ENCODE measurements at places on chromosomes 16 and 17. TPM values are rescaled to one million over a fixed set of nuclear protein-coding genes. Genes with fewer than 3 reads are reported as not detected.

- peaks cover 23% of the 10 kb centered on the region for H3K27me3 ChIP-seq
- peaks cover 5% of the 10 kb centered on the region for H3K36me3 ChIP-seq
- peak within 1 kb of the TSS; percentile 89 for H3K4me3 ChIP-seq
- H3K4me1 ChIP-seq: peaks cover 14% of the 10 kb centered on the region
These were observed at the start of gene MARVELD3 for GRCh38 chr16:71626018-71626857. TSS of gene MARVELD3 (plus strand) at chr16:71626184. CDS start at chr16:71626230, 46 bp downstream.

DNA sequence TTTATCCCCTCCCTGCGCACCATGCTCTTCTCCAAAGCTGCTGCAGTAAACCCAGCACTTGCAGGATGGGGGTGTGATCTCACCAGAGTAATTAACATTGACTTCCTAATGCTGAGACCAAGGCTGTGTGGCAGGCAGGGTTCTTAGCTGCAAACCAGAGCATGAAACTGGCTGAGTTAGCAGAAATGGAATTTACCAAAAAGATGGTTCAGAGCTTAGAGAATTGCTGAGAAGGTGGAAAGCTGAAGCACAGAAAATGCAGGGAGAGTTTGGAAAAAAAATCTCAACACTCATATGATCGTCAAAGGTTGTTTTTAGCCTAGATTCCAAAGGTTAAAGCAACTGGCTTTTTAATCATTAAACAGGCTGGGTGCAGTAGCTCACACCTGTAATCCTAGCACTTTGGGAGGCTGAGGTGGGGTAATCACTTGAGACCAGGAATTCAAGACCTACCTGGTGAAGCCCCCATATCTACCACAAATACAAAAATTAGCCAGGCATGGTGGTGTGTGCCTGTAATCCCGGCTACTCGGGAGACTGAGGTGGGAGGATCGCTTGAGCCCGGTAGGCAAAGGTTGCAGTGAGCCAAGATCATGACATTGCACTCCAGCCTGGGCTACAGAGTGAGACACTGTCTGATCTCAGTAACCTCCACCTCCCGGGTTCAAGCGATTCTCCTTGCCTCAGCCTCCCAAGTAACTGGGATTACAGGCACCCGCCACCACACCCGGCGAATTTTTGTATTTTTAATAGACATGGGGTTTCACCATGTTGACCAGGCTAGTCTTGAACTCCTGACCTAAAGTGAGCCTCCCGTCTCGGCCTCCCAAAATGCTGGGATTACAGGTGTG lies 6.0 kb upstream of the TXNDC11 start:
- peak overlapping the region; percentile 1 for H3K4me3 ChIP-seq
- peaks cover 30% of the 10 kb centered on the region for H3K36me3 ChIP-seq
- H3K27ac ChIP-seq: peak overlapping the region; percentile 67

- H3K36me3 ChIP-seq: no peaks in the 10 kb centered on the region
- H3K27ac ChIP-seq: peak overlapping the region; percentile 55
- H3K4me3 ChIP-seq: peak overlapping the region; percentile 81
- peaks cover 36% of the 10 kb centered on the region for H3K4me1 ChIP-seq
- DNase-seq: no peak
- peaks cover 6% of the 10 kb centered on the region for H3K27me3 ChIP-seq
These were observed 25.0 kb downstream of the MRC2 start for GRCh38 chr17:62652251-62653001.

- peaks cover 3% of the 10 kb centered on the region for H3K27me3 ChIP-seq
- no peak overlapping the region for H3K27ac ChIP-seq
- no peaks in the 10 kb centered on the region for H3K4me1 ChIP-seq
- no peak for DNase-seq
- no peak overlapping the region for H3K4me3 ChIP-seq
These were observed 17.8 kb upstream of the RNPS1 start for GRCh38 chr16:2285731-2286191.

GRCh38 chr16:11316331-11317015 lies 28.8 kb upstream of the RMI2 start:
- no peak for DNase-seq
- H3K27me3 ChIP-seq: no peaks in the 10 kb centered on the region
- no peaks in the 10 kb centered on the region for H3K36me3 ChIP-seq
- peak overlapping the region; percentile 58 for H3K4me3 ChIP-seq

- H3K4me3 ChIP-seq: no peak overlapping the region
- no peak overlapping the region for H3K27ac ChIP-seq
- no peaks in the 10 kb centered on the region for H3K36me3 ChIP-seq
- H3K4me1 ChIP-seq: peaks cover 52% of the 10 kb centered on the region
These were observed 26.3 kb upstream of the CDC42EP4 start for GRCh38 chr17:73338050-73338521.

GRCh38 chr16:12771341-12771798 lies 32.3 kb downstream of the CPPED1 start:
- no peak overlapping the region for H3K27ac ChIP-seq
- no peak overlapping the region for H3K4me3 ChIP-seq
- peaks cover 6% of the 10 kb centered on the region for H3K36me3 ChIP-seq
- H3K27me3 ChIP-seq: no peaks in the 10 kb centered on the region
- no peak for DNase-seq

GRCh38 chr17:28949185-28950016 lies 1.9 kb downstream of the PHF12 start:
- H3K4me3 ChIP-seq: peak overlapping the region; percentile 93
- DNase-seq: no peak
- H3K27me3 ChIP-seq: no peaks in the 10 kb centered on the region
- peaks cover 9% of the 10 kb centered on the region for H3K36me3 ChIP-seq
- peaks cover 24% of the 10 kb centered on the region for H3K4me1 ChIP-seq

- H3K4me1 ChIP-seq: no peaks in the 10 kb centered on the region
- no peak overlapping the region for H3K27ac ChIP-seq
- no peak for DNase-seq
- no peak overlapping the region for H3K4me3 ChIP-seq
These were observed 111.6 kb downstream of the DYNLRB2 start for GRCh38 chr16:80652441-80652840.

GRCh38 chr16:50309156-50309526 lies 42.8 kb downstream of the ADCY7 start:
- DNase-seq: no peak
- H3K36me3 ChIP-seq: peaks cover 9% of the 10 kb centered on the region
- no peaks in the 10 kb centered on the region for H3K27me3 ChIP-seq
- peak overlapping the region; percentile 43 for H3K27ac ChIP-seq

GRCh38 chr17:68489919-68490318 lies 22.3 kb upstream of the PRKAR1A start:
- no peak overlapping the region for H3K4me3 ChIP-seq
- DNase-seq: no peak
- H3K4me1 ChIP-seq: peaks cover 10% of the 10 kb centered on the region
- peaks cover 10% of the 10 kb centered on the region for H3K27me3 ChIP-seq
- no peak overlapping the region for H3K27ac ChIP-seq

- DNase-seq: peak; percentile 42
- H3K4me3 ChIP-seq: no peak overlapping the region
- H3K36me3 ChIP-seq: no peaks in the 10 kb centered on the region
- peaks cover 7% of the 10 kb centered on the region for H3K27me3 ChIP-seq
- peaks cover 22% of the 10 kb centered on the region for H3K4me1 ChIP-seq
These were observed 46.4 kb upstream of the SDK2 start for GRCh38 chr17:73690676-73691075.

DNA sequence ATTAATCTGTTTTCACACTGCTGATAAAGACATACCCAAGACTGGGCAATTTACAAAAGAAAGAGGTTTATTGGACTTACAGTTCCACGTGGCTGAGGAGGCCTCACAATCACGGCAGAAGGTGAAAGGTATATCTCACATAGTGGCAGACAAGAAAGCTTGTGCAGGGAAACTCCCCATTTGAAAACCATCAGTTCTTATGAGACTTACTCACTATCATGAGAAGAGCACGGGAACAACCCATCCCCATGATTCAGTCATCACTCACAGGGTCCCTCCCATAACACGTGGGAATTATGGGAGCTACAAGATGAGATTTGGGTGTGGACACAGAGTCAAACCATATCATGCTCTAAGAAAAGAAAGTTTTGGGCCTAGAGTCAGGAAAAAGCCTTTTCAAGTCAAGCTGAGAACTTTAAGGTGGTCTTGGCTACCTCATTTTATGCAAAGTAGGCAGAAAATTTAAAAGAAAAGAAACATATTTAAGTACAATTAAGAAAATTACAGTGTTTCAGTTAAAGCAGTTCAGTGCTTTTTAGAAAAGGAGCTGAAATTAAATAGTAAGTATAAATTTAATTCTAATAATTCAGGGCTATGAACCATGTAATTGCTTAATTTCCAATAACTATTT lies 24.9 kb upstream of the CRYM start:
- peaks cover 19% of the 10 kb centered on the region for H3K4me1 ChIP-seq
- H3K27ac ChIP-seq: no peak overlapping the region
- DNase-seq: no peak
- peaks cover 49% of the 10 kb centered on the region for H3K27me3 ChIP-seq
- no peaks in the 10 kb centered on the region for H3K36me3 ChIP-seq

GRCh38 chr17:49887744-49888360 lies 40.0 kb upstream of the TAC4 start:
- H3K4me1 ChIP-seq: peaks cover 14% of the 10 kb centered on the region
- H3K36me3 ChIP-seq: no peaks in the 10 kb centered on the region
- peaks cover 28% of the 10 kb centered on the region for H3K27me3 ChIP-seq
- peak overlapping the region; percentile 79 for H3K4me3 ChIP-seq
- no peak for DNase-seq

DNA sequence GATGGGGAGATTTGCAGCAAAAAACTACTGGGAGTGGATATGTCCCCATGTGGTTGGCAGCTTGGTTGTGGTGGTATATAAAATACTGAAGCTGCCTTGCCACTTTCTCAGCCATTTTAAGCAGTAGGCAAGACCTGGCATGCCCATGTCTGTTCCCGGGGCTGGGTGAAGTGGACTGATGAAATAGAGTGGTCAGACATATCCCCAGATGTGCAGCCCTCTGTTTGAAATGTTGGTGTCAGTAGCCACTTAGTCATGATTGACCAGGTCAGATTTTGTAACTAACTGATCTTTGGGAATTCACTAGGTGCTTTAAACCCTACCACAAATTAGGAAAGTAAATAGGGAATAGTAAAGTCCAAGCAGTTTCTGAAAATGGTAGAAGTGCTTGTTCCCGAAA lies 151.6 kb downstream of the PHKB start:
- no peaks in the 10 kb centered on the region for H3K27me3 ChIP-seq
- H3K36me3 ChIP-seq: peaks cover 22% of the 10 kb centered on the region
- no peak overlapping the region for H3K27ac ChIP-seq
- H3K4me3 ChIP-seq: no peak overlapping the region
- no peaks in the 10 kb centered on the region for H3K4me1 ChIP-seq

DNA sequence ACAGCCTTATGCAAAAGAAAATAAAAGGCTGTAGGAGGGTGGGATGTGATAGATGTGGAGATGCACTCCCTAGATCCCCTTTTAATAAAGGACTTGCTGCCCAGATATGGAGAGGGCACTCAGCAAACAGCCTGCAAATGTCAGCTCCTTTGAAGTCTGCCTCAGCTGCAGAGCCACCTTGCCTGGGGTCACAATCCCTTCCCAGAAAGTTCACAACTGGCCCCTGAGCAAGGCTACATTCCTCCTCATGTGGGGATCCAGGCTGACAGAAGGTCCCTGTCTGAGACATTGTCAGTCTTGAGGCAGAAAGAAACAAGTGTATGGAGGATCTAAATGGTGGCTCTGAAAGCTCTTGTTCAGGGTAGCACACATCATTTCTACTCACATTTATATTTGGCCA lies 36.1 kb downstream of the SLFN11 start:
- no peak overlapping the region for H3K27ac ChIP-seq
- no peaks in the 10 kb centered on the region for H3K4me1 ChIP-seq
- peaks cover 32% of the 10 kb centered on the region for H3K27me3 ChIP-seq

GRCh38 chr16:15650019-15650697 lies at the start of gene NDE1:
TSS of gene NDE1 (plus strand) at chr16:15650245. CDS start at chr16:15664779, 14,534 bp downstream.
- peak within 1 kb of the TSS; percentile 99 for H3K4me3 ChIP-seq
- peak; percentile 91 for DNase-seq
- no peaks in the 10 kb centered on the region for H3K27me3 ChIP-seq
- no peaks in the 10 kb centered on the region for H3K36me3 ChIP-seq
- peaks cover 7% of the 10 kb centered on the region for H3K4me1 ChIP-seq

- no peak overlapping the region for H3K4me3 ChIP-seq
- no peak for DNase-seq
- H3K27ac ChIP-seq: no peak overlapping the region
These were observed 28.3 kb downstream of the ETV4 start for GRCh38 chr17:43517615-43518386.

- DNase-seq: no peak
- no peak overlapping the region for H3K4me3 ChIP-seq
- H3K36me3 ChIP-seq: no peaks in the 10 kb centered on the region
- peaks cover 23% of the 10 kb centered on the region for H3K4me1 ChIP-seq
- H3K27me3 ChIP-seq: no peaks in the 10 kb centered on the region
These were observed 35.4 kb downstream of the WNT3 start for GRCh38 chr17:46783031-46783593.

DNA sequence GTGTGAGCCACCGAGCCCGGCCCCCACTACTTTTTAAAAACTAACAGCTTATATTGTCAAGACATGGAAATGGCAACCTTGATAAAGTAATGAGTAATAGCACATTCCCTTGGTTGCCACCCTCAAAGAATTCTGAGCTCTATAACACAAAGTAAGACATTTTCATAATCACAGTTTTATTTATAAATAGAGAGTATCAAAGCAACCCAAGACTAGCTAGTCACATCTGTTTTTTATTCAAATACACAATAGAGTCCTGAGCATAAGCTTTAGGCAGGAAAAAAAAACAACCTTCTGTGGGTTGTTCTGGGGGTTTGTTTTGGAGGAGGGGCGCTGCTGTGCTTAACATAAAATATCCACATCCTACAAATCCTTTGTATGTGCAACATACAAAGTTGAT lies 68.7 kb downstream of the CEP95 start:
- no peaks in the 10 kb centered on the region for H3K27me3 ChIP-seq
- no peaks in the 10 kb centered on the region for H3K4me1 ChIP-seq
- no peak overlapping the region for H3K4me3 ChIP-seq
- H3K36me3 ChIP-seq: peaks cover 8% of the 10 kb centered on the region

- H3K4me3 ChIP-seq: no peak overlapping the region
- no peaks in the 10 kb centered on the region for H3K4me1 ChIP-seq
- no peaks in the 10 kb centered on the region for H3K36me3 ChIP-seq
- H3K27me3 ChIP-seq: no peaks in the 10 kb centered on the region
- no peak overlapping the region for H3K27ac ChIP-seq
- DNase-seq: no peak
These were observed 10.0 kb upstream of the KATNB1 start for GRCh38 chr16:57725554-57725953.

- no peaks in the 10 kb centered on the region for H3K36me3 ChIP-seq
- no peak overlapping the region for H3K4me3 ChIP-seq
- DNase-seq: no peak
- peaks cover 25% of the 10 kb centered on the region for H3K27me3 ChIP-seq
These were observed 85.7 kb upstream of the XYLT1 start for GRCh38 chr16:17556276-17557052.

GRCh38 chr16:24718967-24719521 lies 10.4 kb upstream of the TNRC6A start:
- H3K27ac ChIP-seq: no peak overlapping the region
- no peak for DNase-seq
- no peaks in the 10 kb centered on the region for H3K4me1 ChIP-seq
- peaks cover 9% of the 10 kb centered on the region for H3K27me3 ChIP-seq

GRCh38 chr16:57335366-57335765 lies 23.2 kb upstream of the CCL22 start:
- H3K4me3 ChIP-seq: no peak overlapping the region
- peaks cover 6% of the 10 kb centered on the region for H3K27me3 ChIP-seq
- H3K36me3 ChIP-seq: no peaks in the 10 kb centered on the region
- H3K27ac ChIP-seq: no peak overlapping the region

NUPR1 gene
- 4.8 TPM for total RNA-seq

RUNDC3A gene
- total RNA-seq: 12.3 TPM

CA7 gene
- total RNA-seq: 0.70 TPM

MRPL28 gene
- 69.6 TPM for total RNA-seq

FOXC2 gene
- 11.3 TPM for total RNA-seq

HYDIN gene
- total RNA-seq: 19.7 TPM

CNGB1 gene
- total RNA-seq: 2.3 TPM

C16orf54 gene
- 2.1 TPM for total RNA-seq

CD300H gene
- total RNA-seq: not detected

DRC7 gene
- 0.69 TPM for total RNA-seq

PRKAR1A gene
- total RNA-seq: 263 TPM

All from type B pancreatic cell (in vitro differentiated cells).